ENCODE measurements at places on chromosomes 1 and 21.

DNA sequence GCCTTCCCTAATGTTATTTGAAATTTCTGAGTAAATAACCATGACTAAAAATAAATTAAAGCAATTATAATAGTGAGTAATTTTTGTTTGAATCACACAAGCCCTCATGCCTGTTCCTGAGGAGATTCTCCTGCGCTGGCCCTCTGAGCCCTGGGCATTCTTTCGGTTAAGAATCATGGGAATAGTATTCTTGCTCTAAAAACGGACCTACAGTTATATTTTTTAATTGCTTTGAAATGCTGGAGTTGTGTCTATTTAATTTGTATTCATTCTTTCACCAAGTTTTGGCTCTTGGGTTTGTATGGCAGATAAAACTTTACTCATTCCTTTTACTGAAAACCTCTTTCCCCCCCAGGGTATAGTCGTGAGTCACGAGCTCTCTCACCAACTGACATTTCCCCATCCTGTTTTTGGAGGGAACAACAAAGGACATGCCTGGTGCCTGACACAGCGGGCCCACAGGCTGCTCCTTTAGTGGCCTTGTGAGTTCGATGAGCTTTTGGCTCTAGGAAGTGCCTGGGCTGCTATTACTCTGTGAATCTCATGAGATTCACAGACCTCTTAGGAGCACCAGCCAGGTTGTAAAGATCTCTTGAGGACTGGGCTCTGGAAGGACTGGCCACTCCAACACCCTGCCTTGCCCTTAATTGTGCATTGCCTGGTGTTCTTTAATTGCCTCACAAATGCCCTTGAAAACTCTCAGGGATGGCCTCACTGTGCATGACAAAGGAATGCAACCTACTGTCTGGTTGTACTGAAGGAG is 58.6 kb downstream of the DDR2 start:
- ATAC-seq, result peak; percentile 34

- no peak for ATAC-seq
Observed at GRCh38 chr1:183879966-183880365, 75.0 kb downstream of the RGL1 start.

- no peak for ATAC-seq
Observed at GRCh38 chr1:174077749-174078490, 55.8 kb upstream of the RC3H1 start.

DNA sequence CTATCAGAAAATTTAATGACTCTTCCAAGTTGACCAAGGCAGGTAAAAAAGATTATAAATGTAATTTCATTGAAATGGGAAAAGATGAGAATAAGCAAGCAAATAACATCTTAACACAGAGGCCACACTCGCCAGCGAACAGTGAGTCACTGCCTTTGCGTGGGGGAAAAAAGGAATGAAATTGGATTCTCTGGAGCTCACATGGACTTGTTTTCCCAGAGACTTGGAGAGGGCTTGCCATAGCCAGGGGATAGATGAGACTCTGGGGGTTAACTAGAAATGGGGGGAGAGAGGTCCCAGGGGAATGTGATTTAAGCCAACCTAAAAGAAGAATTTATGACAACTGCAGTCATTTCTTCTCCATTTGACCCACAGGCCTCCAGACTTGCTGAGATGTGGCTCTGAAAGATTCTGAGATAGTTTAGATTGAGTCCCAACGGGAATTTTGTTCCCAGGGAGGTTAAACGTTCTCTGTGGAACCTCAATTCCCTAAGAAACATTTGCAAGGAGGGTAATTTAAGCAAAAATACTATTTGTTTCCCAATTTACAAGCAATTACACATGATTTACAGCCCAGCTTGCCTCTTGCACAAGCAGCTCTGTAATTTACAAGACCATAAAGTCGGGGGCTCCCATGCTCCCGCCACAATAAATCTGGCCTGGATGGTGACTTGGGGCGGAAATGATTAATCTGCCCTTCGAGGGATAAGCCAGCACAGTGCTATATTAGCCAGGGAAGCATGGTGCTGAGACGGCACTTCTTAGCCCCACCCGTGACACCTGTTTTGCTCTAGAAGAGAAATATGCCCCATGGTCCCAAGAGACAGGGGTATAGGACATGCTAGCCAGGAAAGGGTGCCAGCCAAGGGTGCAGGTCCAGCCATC is 68.8 kb downstream of the GRIK3 start:
- no peak for ATAC-seq

DNA sequence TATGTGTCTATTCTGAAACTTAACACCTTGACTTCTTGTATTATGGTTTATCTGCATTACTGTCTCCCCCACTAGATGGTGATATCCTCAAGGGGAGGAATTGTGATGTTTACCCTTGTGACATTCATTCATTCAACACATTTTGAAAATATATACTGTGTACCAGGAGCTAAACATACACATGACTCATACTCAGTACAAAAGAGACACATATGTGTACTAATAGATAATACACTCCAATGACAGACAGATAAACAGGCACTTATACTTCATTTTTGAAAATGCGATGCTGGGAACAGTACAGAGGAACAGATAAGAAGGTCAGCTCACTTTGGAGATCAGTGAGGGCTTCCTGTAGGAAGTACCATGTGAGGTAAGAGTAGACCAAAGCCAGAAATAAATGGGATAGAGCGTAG is 8.9 kb upstream of the RAB3GAP2 start:
- no peak for ATAC-seq

DNA sequence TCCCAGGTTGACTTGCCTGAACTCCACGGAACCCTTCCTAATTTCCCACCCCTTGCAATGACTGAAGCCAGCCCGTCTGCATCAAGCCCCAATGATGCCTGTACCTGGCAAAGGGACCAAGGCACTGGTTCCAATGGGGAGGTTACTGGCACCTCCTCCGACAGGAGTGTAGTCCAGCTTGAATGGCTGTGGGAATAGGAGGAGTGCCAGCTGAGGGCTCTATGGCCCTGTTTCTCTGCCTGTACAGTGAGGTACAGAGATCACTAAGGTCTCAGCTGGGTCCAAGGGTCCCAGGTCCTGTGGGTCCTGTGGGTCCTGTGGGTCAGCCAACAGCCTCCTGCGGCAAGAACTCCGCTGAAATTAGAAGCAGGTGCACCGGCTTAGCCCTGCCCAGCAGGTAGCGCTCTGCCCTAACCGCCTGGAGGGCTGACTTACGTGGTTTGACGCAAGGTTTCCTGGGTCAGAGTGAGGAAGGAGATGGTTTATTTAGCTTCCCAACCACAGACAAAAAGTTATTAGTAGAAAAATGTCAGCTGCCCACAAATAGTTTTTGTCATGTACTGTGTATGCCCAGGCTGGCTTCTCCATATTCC is 9.9 kb upstream of the SPRR4 start:
- no peak for ATAC-seq

GRCh38 chr1:162696286-162696862 is 64.1 kb downstream of the DDR2 start:
- ATAC-seq, result no peak

DNA sequence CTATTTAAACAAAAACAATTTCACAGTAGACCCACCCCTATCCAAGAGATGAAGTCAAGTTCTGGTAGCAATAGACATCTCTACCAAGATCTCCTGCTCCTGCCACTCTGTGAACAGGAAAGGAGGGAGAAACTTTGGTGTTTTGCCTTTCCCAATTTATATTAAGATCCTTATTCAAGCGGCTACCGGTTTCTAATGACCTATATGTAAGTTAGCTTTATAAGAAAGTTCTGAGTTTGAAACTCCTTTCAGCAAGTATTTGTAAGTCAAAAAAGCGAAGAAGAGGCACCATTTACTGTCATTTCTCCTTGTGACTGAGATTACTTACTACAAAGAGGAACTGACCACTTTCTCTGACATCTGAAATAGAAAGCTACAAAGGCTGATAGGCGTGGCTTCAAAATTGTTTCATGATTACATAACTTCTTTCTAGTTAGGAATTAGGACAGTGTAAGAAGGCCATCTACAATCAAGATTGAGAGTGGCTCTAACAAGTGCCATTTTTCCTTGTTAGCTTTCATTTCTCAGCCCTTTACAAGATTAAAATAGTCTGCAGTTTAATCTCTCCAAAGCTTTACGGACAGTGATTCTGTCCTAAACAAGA is at the start of gene MNDA:
TSS of gene MNDA (plus strand) at position 448 of the 604 bp plus-strand sequence. CDS start 10,803 bp downstream, outside the sequence.
- ATAC-seq, result no peak

- ATAC-seq, result no peak
Observed at GRCh38 chr1:167734227-167734626, 12.4 kb downstream of the MPZL1 start.

DNA sequence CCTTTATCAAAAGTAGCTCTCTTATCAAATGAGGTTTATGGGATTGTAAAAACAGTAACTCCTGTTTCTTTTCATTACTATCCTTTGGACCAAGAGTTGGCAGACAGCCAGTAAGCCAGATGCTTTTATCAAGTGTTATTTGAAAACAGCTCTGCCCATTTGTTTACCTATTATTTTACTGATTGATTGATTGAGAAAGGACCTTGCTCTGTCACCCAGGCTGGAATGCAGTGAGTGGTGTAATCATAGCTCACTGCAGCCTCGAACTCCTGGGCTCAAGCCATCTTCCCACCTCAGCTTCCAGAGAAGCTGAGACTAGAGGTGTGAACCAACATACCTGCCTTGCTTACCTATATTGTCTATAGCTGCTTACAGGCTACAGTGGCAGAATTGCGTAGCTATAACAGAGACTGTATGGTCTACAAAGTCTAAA is 3.6 kb downstream of the PRKAB2 start:
- no peak for ATAC-seq

DNA sequence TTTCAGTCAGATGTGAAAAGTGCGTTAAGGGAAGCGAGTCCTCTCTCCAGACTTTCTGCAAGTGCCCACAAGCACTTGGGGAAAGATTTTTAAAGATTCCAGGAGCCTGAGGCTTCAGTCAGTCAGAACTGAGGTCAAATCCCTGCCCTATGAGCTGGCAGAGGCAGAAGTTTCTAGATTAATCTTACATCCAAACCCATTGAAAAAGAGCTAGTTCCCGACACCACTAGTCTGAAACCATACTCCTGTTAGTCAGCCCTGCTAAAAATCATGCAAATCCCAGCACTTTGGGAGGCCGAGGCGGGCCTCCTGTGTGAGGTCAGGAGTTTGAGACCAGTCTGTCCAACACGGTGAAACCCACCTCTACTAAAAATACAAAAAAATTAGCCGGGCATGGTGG is 21.0 kb downstream of the RSPH1 start:
- ATAC-seq, result peak; percentile 67

- no peak for ATAC-seq
Observed at GRCh38 chr1:195897076-195897475, 711.2 kb downstream of the KCNT2 start.

- no peak for ATAC-seq
Observed at GRCh38 chr1:29812408-29813135, 576.2 kb downstream of the PTPRU start.

- ATAC-seq, result no peak
Observed at GRCh38 chr21:38669186-38669585, 136.5 kb upstream of the ETS2 start.

DNA sequence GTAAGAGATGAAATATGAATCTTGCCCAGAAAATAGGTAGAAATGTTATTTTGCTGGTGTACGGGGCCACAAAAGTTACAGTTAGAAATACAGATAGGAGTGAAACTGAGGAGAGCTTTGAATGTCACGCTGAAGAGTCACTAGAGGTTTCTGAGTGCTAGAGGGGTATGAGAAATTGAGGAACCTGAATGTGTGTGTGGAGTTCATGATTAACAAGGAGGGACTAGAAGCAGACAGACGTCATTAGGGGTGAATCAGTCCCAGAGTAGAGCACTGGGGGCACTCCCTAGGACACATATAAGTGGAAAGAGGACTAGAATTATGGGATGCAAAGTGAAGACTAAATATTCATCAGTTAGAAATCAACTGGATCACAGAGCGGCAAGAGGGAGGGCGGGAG is 188.9 kb upstream of the MAP1LC3C start:
- ATAC-seq, result no peak

DNA sequence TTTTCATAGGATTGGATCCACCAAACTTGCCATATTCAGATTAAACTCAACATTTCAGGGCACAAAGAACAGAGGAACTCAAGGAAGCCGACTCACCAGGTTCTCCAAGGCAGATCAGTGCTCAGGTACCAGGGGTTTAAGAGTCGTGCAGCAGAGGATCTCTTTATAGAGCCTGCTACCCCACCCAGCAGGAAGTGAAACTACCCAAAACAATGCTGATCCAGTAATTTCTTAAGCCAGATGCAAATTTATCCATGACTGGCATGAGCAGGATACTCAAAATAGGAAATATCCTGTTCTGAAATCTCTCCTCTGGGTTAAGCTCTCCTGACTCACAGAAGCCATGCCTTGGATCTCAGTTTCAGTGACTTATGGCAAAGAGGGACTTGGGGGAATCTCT is at the start of gene SPRR2A:
TSS of gene SPRR2A (minus strand) at position 138 of the 400 bp plus-strand sequence. CDS start 777 bp downstream, outside the sequence.
- ATAC-seq, result no peak

- no peak for ATAC-seq
Observed at GRCh38 chr1:230849451-230850224, 18.7 kb downstream of the C1orf198 start.

- no peak for ATAC-seq
Observed at GRCh38 chr1:48216941-48217340, 5.6 kb upstream of the SLC5A9 start.

- ATAC-seq, result no peak
Observed at GRCh38 chr1:212862111-212862690, 4.1 kb downstream of the FLVCR1 start.

DNA sequence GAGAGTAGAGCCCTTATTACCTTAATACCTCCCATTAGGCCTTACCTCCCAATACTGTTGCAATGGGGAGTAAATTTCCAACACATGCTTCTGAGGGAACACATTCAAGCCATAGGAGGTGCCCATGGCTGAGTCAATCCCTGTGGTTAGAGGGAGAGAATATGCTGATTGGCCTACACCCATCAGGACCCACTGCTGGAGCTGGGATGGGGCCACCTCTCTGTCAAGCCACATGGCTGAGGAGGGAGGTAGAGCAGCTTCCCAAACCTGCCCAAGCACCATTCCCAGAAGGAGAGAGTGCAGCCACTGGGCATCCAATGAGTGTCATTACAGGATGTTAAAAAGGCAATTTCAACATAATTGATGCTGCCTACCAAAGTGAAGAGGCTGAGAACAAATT is 228.1 kb downstream of the C1orf94 start:
- ATAC-seq, result no peak

Data from activated T-helper 17 cell treated with anti-CD3 and anti-CD28 coated beads, Interleukin-2, amount 50 U/mL, for 72 hours (primary cell).